ENCODE measurements at places on chromosomes 6 and 20. TPM values are rescaled to one million over a fixed set of nuclear protein-coding genes. Genes with fewer than 3 reads are reported as not detected.

SEL1L2 gene
- total RNA-seq = not detected

SRMS gene
- not detected for total RNA-seq

SNAI1 gene
- total RNA-seq = 0.92 TPM

FGD2 gene
- not detected for total RNA-seq

NKX2-2 gene
- not detected for total RNA-seq

TFAP2C gene
- under 0.01 TPM for total RNA-seq

IL17A gene
- not detected for total RNA-seq

PPDPF gene
- 17.5 TPM for total RNA-seq

CBLN4 gene
- total RNA-seq = not detected

DACT2 gene
- 0.85 TPM for total RNA-seq

NOX3 gene
- not detected for total RNA-seq

SNRPB2 gene
- 47.6 TPM for total RNA-seq

ZKSCAN4 gene
- total RNA-seq = 5.3 TPM

GINS1 gene
- total RNA-seq = 1.4 TPM

FAM229B gene
- total RNA-seq = 35.7 TPM

PREX1 gene
- total RNA-seq = 13.1 TPM

HBS1L gene
- 165 TPM for total RNA-seq

PLA2G7 gene
- total RNA-seq = not detected

COMMD7 gene
- total RNA-seq = 22.9 TPM

WFDC10B gene
- 0.14 TPM for total RNA-seq

FILIP1 gene
- 0.14 TPM for total RNA-seq

MPIG6B gene
- not detected for total RNA-seq

RAET1G gene
- 4.1 TPM for total RNA-seq

METTL24 gene
- total RNA-seq = 0.43 TPM

BCAS1 gene
- 0.09 TPM for total RNA-seq

ARG1 gene
- total RNA-seq = not detected

GCNT2 gene
- total RNA-seq = not detected

SENP6 gene
- total RNA-seq = 59.0 TPM

ZNF133 gene
- total RNA-seq = 23.8 TPM

MRPL14 gene
- total RNA-seq = 100.0 TPM

WFDC12 gene
- not detected for total RNA-seq

RIMS4 gene
- total RNA-seq = under 0.01 TPM

CHRNA4 gene
- not detected for total RNA-seq

PRDM13 gene
- not detected for total RNA-seq

HRH3 gene
- not detected for total RNA-seq

DSN1 gene
- 6.4 TPM for total RNA-seq

FYN gene
- total RNA-seq = 150 TPM

GRM1 gene
- under 0.01 TPM for total RNA-seq

SLCO4A1 gene
- 0.09 TPM for total RNA-seq

SYNDIG1 gene
- 1.1 TPM for total RNA-seq

TBX18 gene
- total RNA-seq = 34.9 TPM

NOTCH4 gene
- 0.85 TPM for total RNA-seq

PROCR gene
- 50.8 TPM for total RNA-seq

PRSS35 gene
- total RNA-seq = 9.7 TPM
